ENCODE measurements at places on chromosomes 1 and 21. TPM values are rescaled to one million over a fixed set of nuclear protein-coding genes. Genes with fewer than 3 reads are reported as not detected.

GRCh38 chr1:181592255-181592859 is 109.0 kb downstream of the CACNA1E start:
- no peak overlapping the region for H3K4me3 ChIP-seq
- no peaks in the 10 kb centered on the region for H3K36me3 ChIP-seq
- DNase-seq, result no peak
- no peaks in the 10 kb centered on the region for H3K4me1 ChIP-seq
- H3K27me3 ChIP-seq, result peaks cover 16% of the 10 kb centered on the region

DNA sequence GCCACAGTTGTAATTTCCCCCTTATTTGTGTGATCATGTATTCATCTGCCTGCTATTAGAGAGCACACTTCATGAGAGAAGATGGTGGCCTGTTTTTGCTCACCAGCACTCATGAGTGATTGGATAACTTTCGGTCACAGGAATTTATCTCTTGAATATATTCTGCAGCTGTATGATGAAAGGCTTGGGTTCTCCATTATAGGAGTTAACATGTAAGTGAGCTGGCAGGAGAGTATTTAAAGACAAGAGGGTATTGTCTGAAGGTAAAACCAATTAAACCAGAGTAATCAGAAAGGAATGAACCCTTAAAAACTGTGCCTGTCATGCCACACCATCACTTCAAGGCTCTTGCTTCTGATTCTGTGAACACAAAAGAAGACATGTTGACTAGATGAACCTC is 574.9 kb upstream of the CAMK1G start:
- H3K27ac ChIP-seq, result no peak overlapping the region
- H3K4me3 ChIP-seq, result no peak overlapping the region
- no peaks in the 10 kb centered on the region for H3K4me1 ChIP-seq
- no peaks in the 10 kb centered on the region for H3K36me3 ChIP-seq
- H3K27me3 ChIP-seq, result no peaks in the 10 kb centered on the region

Gene RIMKLA
- total RNA-seq, result 2.5 TPM

- H3K4me3 ChIP-seq, result no peak overlapping the region
- H3K27ac ChIP-seq, result no peak overlapping the region
- H3K27me3 ChIP-seq, result peaks cover 5% of the 10 kb centered on the region
- DNase-seq, result no peak
Measured at GRCh38 chr1:116019653-116020253, 43.4 kb downstream of the SLC22A15 start.
